ENCODE measurements at places on chromosomes 7 and 10.

- no peak for DNase-seq
Measured at GRCh38 chr7:107890493-107890961, 456 bp upstream of the DLD start.

DNA sequence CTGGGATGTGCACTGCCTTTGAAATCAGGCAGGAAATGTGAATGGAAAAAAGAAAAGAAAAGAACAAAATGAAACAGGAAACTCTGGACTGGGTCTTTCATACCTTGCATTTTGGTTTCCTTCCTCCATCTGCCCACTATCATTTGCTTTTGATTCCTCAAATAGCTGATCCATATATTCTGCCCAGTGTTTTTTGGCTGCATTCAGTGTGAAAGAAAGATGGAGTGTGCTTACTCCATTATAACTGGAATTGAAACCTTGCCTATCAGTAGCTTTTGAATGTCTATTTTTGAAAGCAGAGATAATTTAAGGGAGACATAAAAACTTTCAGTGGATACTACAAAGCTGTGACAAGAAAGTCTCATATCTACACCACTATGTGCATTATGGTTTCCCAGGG lies 64.1 kb upstream of the ASAH2 start:
- no peak for DNase-seq

GRCh38 chr10:33492701-33493345 lies 158.4 kb upstream of the NRP1 start:
- DNase-seq, result no peak

- DNase-seq, result peak; percentile 70
Measured at GRCh38 chr7:155489862-155490696, 32.1 kb downstream of the EN2 start.

GRCh38 chr7:50531401-50531911 lies 33.7 kb downstream of the DDC start:
- DNase-seq, result peak; percentile 93

DNA sequence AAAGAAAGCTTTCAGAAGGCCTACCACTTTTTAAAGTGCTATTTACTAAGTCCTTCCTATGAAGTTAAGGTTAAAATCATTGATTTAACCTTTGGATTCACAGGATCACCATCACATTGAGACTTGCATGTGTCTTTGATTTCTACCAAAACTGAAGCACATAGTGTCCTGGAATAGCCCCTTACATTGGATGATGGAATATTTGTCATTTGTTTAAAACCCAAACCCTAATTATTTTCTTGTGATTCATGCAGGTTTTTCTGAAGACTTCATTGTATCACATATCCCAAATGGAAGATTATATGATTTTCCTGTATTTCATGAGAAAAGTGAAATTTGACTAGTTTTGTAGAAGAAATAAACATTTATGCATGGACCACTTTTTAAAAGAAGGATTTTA lies 3.3 kb downstream of the SEMA3A start:
- no peak for DNase-seq

DNA sequence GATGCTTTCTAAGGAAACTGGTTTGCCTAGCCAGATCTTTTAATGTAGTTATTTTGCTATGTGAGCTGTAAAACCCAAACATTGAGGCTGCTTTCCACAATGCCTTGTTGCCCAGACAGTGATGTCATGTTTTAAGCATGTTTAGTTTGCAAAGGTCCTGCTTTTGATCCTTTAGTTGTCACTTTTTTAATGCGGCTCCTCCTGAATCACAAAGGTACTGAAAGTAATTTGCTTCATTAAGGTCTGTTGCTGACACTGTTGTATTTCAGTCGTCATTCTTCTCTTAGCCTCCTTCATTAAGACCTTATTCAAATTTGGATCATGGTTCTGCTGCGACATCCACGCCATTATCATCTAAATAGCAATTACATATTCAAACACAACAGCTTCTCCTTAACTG lies 10.6 kb downstream of the RPA3 start:
- DNase-seq, result peak; percentile 58

- peak; percentile 67 for DNase-seq
Measured at GRCh38 chr7:32516551-32517100, 21.3 kb downstream of the AVL9 start.

DNA sequence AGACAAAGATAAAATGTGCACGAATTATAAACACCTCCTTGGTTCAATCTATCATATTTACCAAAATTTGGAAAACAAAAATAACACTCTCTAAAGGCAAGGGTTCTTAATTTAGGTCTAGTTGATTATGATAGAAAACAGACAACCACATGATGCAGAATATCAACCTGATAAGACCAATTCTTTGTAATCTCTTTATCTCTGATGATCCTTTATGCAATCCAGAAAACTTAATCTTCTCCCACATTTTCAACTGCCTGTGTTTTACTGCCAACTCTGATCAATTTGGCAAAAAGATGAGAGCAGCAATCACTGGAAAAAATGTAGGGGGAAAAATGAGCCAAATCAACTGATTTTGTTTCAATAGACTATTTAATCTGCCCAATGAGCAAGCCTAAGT lies 148.5 kb downstream of the LRRN3 start:
- DNase-seq, result no peak

DNA sequence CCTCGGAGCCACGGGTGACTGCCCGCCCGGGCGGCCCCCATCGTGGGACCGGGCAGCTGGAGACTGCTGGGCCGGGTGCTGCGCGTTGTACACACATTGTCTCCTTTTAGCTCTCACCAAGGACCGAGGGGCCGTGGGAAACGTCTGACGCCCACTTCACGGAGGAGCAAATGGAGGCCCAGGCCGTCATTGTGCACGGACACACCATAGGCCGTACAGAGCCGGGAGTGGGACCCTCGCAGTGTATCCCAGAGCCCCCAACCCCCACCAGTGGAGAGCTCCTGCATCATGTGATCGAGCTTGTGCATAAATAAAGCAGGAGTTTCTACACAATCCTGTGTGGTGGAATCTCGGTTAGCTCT lies 722 bp downstream of the DENND10 start:
- peak; percentile 17 for DNase-seq

DNA sequence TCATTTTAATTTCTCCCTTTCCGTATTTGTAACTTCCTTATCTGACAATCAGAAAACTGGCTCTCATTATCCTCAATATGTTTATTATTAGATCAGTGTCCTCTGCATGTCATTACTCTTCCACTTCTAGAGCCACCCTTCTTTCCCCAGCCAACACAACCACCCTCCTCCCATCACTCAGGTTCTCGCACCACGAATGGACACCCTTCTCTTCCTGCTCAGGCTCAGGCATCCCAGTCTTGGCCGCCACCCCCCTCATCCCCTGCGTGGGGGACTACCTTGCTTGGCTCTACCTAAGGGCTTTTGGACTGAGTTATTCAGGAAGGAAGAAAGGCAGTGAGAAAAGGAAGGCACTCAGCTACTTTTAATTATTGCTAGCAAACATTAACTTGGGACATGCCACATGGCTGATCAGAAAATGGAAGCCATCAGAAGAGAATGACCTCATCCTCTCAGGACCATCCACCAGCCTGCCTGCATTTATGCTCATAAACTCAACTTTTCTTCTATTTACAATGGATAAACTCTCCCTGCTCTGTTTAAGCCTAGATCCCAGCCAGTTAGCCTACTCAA lies 199.9 kb upstream of the PLXNA4 start:
- DNase-seq, result peak; percentile 62

GRCh38 chr7:34322841-34323240 lies 335.2 kb upstream of the NPSR1 start:
- peak; percentile 13 for DNase-seq

DNA sequence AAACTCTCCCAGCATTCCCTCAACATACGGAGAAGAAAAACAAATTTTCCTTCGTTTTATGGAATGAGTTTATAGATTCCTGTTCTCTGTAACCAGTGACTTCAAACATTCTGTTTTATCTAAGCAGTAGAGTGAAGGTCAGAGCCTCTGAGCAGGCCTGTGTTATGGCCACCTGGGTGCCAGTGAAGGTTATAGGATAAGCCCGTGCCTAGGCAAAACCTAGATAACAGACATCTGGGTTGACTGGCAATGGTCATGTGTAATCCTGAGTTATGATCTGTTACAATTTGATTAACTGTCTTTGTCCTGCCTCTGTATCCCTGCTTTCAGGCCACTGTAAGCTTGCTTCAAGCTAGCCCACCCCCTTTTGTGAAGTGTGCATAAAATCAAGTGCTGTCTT lies 8.3 kb downstream of the LSM5 start:
- no peak for DNase-seq

GRCh38 chr7:142611566-142612236 lies 137.6 kb upstream of the PRSS1 start:
- DNase-seq, result no peak

DNA sequence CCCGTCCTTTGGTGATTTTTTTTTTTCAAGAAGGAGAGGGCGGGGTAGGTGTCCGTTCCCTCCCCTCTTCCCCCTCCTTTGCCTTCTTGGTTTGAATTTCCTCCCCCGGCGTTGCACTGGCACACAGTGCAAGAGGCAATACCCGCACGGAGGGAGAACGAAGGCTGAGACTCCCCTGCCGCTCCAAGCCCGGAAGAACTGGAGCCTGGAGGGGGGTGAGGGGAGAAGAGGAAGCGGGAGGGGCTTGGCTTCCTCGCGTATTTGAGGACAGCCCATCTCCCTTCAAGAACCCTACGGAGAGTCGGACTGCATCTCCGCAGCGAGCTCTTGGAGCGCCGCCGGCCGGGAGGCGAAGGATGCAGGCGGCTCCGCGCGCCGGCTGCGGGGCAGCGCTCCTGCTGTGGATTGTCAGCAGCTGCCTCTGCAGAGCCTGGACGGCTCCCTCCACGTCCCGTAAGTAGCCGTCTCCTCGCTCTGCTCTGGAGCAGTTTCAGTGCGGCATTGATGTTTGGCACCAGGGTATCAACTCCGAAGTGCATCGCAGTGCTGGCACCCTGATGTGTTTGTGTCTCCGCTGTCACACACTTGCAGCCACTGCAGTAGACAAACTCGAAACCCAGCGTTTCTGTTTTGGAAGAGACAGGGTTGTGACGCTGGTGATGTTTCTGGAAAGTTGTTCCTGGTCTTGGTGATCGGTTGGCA lies at the start of gene CNTNAP2:
TSS of gene CNTNAP2 (plus strand) at position 281 of the 702 bp plus-strand sequence. CDS start at position 357, 76 bp downstream.
- peak; percentile 3 for DNase-seq

- no peak for DNase-seq
Measured at GRCh38 chr10:7035126-7035761, 375.6 kb downstream of the SFMBT2 start.

GRCh38 chr10:86401588-86402282 lies 35.1 kb upstream of the GRID1 start:
- DNase-seq, result peak; percentile 42

DNA sequence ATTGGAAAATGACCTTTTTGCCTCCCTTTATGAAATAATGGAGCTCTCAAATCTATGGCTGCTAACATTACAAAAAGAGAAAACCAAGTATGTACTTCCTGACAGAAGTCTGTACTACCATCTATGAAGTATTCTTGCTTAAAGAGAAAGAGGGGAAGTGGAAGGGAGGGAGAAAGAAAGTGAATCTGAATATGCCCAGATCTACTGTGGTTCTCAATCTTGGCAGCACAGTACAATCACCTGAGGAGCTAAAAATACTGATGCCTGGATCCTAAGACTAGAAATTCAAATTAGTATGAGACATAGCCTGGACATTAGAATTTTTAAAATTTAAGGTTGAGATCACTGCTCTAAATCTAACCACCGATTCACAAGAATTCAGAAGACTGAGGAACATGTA lies 85.2 kb downstream of the IGF2BP3 start:
- no peak for DNase-seq

- peak; percentile 17 for DNase-seq
Measured at GRCh38 chr7:156827587-156828203, 65.3 kb downstream of the LMBR1 start.

- DNase-seq, result no peak
Measured at GRCh38 chr7:132410861-132411541, 165.3 kb downstream of the PLXNA4 start.

- no peak for DNase-seq
Measured at GRCh38 chr7:136039577-136040345, 62.6 kb upstream of the MTPN start.

DNA sequence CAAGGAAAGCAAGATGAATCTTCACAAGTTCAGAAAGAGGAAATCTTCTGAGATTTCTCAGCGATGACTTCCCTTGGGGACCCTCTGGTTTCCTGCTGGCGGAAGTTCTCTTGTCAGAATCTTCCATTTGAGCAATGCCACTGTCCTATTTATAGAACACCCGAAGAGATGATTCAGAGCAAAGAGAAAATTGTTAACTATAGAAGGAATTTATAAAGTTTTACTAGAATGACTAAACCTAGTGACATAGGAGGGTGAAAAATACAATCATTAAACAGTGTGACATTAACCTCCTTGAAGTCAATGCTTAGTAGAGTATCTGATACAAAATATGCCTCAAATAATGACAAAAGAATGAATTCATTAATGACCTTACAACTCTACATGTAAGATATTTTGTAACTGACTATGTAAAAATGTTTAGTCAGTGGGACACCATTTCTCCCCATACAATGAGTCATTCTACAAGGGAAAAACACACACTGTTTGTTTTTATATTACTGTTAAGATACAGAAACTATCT lies 206.5 kb upstream of the CNTNAP2 start:
- DNase-seq, result peak; percentile 78

DNA sequence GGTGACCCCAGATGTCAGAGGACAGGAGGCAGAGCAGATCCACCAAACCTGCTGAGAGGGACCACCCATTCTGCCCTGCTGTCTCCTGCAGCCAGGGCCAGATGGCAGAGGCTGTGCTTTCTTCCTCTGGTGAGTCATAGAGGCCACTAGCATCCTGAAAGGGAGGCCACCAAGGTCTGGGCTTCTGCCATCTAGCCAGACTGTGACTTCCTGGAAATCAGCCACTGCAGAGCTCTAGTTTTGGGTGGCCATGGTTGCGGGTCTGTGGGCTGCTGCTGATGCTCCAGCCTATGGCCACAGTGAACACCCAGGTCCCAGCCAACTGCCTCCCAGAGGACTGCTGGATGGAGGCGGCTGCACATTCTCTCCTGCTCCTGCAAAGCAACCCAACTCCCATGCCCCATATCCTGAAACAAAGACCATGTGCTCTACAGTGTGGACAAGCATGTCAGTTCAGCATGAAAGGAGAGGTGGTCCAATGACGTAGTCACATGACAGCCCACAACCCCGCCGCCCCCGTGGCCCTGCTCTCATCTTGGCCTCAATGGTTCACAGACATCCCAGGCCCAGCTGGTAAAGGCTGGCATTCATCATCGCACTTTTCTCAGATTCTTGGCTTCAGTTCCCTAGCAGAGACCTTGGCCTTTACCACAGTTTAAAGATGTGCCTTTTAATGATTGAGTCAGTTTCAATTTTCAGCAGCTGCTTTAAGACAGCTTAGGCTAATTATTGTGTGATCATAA lies 73.9 kb upstream of the CXCL12 start:
- DNase-seq, result no peak

DNA sequence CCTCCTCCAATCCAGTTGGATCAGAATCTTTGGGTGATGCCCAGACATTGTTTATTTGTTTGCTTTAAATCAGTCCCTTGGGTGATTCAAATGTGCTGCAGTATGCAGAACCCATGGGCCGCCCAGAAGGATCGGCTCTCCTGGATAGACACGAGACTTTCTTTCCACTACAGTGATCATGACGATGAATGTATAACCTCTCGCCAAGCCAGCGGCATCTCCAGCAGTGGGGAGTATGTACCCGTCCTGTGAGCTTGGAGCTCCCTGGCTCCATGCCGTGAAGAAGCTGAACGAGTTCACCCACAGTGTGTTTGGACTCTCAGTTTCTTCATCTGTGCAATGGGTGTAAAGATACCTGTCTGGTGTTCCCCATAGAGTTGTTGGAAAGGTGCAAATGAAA lies 162.3 kb downstream of the CAMK1D start:
- peak; percentile 9 for DNase-seq

All from kidney tubule cell (primary cell).